NCI-H187 treated with DMSO at 0.1 percent for 48 hours (cell line): ENCODE measurements at places on chromosomes 6 and 20.

DNA sequence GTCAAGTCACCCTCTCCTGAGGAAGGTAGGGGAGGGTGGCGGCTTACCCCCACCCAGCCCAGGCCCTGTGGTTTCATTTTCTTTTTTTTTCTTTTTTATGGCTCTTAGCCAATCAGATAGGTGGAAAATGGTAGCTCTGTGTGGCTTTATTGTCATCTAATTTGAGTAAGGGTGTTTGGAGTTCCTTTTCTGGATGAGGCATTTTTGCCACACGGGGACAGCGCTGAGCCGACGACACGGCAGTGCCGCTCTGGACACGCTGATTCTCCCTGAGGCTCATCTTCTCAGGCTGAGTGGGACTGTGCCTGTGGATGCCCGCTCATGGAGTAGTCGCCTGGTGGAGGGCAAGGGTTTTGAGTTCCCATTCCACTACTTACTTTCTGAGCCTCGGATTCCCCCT lies 37.6 kb upstream of the ANGPT4 start:
- no peak for DNase-seq

DNA sequence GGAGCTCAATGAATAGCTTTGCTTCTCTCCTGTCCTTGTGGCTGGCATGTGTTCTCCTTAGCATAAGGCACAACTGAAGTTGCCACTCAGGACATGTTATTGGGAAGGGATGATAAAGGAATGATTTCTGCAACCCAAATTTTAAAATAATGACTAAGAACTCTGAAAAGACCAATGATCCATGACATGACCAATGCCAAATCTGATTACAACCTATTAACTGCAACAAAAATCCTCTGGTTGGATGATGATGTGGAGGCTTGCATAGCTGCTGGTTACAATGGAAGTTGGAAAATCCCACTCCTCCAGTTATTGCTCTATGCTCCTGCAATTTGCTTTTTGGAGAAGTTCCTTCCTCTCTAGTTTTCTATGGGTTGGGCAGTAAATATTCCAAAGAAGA lies 63.4 kb upstream of the FBXL4 start:
- DNase-seq = no peak

- DNase-seq = no peak
Measured at GRCh38 chr20:63461104-63461763, 11.2 kb downstream of the KCNQ2 start.

DNA sequence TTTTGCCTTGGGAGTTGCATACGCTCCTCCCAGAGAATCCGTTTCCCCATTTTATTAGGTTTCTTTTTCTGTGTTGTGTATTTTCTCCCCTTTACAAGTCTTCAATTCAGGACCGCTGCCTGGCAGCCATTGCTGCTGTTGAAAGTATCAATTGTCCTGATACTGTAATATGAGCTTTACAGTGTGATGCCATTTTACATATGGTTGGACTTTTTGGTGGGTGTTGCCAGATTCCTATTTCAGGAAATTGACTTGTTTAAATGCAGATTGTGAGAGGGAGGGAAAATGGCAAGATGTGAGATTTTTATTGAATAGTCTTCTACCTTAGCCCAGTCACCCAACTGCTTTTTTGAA lies 1.2 kb downstream of the PANK2 start:
- DNase-seq = no peak

DNA sequence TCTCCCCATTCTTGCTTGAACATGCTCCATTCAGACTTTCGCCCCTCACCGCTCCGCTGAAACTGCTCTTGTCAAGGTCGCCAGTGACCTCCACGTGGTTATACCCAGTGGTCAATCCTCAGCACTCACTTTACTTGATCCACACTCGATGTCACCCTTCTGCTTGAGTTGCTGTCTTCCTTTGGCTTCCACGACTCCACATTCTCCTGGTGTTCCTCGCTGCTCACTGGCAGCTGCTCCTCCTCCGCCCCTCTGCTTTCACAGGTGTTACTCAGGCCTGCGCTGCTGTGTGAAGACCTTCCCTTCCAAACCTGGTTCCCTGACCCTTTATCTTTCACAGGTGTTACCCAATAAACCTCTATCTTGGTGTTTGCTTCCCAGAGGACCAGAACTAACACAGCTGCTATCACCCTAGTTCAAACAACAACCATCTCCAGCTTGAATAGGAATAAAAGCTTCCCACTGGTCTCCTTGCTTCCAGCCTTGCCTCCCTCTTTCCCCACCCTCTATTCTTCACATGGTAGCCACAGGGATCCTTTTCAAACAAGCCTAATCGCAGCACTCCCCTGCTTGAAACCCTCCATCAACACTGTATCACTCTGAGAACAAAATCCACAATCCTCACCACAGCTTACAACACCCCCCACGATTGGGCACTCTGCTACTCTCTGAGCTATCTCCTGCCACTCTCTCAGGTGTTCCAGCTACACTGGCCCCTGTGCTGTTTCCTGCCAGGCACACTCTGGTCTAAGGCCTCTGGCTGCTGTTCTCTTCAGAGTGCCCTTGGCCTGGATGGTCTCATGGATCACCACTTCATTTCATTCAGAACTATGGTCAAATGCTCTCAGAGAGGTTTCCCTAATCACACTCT lies 10.7 kb downstream of the PPIL1 start:
- DNase-seq = peak; percentile 20

GRCh38 chr6:130020073-130020906 lies 1.9 kb downstream of the L3MBTL3 start:
- DNase-seq = no peak

DNA sequence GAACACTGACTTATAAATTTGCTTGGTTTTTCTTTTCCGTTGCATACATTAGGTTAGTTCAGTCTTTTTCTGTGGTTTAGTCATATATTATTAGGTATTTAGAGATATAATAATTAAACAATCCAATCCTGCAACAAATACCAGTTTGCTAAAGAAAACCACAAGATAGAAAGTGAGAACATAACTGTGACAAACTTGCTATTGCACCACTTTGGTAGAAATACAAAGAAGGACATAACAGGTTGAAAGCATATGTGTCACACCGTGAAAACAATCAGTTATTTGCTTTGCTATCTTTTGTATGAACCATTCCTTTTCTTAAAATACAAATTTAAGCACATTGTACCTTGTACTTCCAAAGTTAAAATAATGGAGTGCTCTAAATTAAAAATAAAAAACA lies 42.0 kb upstream of the KCNQ5 start:
- DNase-seq = no peak

DNA sequence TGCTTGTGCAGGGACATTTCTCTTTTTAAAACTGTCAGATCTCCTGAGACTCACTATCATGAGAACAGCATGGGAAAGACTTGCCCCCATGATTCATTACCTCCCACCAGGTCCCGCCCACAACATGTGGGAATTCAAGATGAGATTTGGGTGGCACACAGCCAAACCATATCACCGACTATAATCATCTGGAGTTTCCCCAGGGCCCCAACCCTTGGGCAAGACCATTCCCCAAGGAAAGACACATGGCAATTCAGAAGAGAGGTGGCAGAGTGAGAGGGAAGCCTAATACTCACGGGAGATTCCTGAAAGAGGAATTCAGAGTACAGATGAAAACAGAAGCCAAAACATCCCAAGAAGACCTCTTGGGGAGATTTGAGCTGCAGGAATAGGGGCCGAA lies 291.0 kb upstream of the PLCB4 start:
- DNase-seq = no peak

DNA sequence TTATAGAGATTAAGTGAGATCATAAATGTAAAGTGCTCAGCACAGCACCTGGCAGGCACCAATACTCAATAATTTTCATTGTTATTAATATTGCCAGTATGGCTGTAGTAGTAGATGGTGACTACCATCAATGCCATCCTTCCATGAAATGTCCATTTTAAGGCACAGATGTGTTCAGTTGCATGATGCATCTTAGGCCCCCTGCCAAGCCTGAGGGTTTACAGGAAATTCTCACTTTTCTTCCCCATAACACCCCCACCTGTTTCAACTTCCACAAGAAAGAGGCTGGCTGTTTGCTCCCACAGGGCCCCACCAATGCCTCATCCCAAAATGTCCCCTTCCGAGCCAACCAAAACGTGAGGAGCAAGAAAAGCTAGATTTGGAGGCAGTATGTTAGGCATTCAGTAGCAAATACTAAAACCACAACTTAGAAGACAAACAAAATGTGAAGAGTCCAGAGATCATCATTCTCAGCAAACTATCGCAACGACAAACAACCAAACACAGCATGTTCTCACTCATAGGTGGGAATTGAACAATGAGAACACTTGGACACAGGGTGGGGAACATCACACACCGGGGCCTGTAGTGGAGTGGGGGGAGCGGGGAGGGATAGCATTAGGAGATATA lies 110.6 kb upstream of the NHSL1 start:
- DNase-seq = no peak

- no peak for DNase-seq
Measured at GRCh38 chr6:100260584-100260983, 204.1 kb downstream of the SIM1 start.

DNA sequence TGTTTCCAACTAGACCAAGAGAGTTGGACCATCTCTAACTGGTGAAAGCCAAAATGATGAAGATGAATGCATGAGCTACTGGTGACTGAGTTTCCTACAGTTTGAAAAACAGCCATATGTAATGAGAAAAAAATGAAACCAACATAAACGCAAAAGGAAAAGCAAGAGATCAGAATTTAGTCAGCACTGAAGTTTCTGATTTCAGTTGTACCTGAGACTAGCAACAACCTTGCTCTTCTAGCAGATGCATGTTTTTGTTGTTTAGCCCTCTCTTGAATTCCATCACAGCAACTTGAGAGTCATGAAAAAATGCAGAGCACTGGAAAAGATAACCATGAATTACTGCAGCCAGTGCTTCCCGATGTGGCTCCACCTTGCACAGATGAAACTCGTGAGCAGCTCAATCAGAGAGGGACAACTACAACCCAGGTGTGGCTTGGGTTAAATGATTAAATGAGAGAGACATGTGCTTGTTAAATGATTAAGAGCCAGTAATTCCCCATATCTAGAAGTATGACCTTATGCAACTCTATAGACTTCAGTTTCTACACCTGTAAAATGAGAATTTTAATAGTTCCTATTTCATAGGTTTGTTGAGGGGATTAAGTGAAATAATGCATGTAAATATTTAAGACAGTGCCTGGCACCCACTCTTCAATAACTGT lies 104.8 kb downstream of the ELOVL4 start:
- DNase-seq = no peak

- no peak for DNase-seq
Measured at GRCh38 chr20:1277529-1278322, 11.6 kb downstream of the SNPH start.

GRCh38 chr6:50285735-50286134 lies 236.0 kb upstream of the DEFB112 start:
- DNase-seq = no peak
